NCI-H226 (cell line): ENCODE measurements at places on chromosomes 7 and 10.
A peak's percentile ranks its signal among the peaks of the same experiment; 100 is the strongest.

DNA sequence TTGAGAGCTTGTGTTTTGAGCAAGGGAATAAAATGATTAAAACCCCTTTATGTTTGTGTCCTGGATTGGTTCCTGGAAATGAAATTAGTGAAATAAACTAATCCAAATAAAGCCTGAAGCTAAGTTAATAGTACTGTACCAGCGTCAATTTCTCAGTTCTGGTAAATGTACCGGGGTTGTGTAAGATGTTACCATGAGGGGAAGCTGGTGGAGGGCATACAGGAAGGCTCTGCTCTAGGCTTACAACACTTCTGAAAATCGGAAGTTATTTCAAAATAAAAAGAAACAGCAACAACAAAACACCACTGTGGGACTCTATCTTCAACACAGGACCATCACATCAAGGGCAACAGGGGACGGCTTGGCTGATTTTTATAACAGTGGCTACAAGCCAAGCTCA, 257.0 kb downstream of the CREB5 start:
- DNase-seq = no peak

GRCh38 chr7:103851357-103851756, 138.1 kb downstream of the RELN start:
- no peak for DNase-seq

DNA sequence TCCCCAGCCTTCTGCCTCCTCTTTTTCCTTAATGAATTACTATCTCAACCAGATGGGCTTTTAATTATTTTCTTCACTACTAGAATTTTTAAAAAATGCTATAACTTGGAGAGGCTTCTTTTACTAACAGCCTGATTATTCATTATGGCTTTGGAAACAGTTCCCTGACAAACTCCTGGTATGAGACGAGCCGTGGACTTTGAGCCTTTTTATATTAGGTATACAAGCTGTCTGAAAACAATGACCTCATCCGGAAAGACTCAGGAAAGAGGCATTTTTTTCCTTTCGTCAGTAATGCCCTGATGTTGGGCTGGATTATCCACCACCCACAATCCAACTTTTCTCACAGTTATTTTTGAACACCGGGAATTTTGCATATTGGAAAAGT, 26.7 kb upstream of the ABLIM1 start:
- peak; percentile 67 for DNase-seq

DNA sequence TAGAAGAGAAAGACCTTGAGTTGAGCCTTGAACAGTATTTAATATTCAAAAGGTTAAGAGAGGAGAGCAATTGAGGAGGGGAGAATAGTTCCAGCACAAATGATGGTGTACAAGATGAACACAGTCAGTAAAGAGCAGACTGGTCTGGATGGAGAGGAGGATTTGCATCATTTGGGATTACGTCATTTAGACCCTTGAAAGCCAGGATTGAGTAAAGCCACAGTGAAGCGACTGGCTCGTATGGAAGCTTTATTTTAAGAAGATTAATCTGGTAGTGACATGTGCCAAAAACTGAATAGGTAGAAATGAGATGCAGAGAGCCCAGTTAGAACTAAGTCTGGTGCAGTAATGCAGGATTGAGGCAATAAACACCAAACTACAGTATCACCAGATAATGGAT, 52.6 kb downstream of the TRUB1 start:
- DNase-seq = no peak

DNA sequence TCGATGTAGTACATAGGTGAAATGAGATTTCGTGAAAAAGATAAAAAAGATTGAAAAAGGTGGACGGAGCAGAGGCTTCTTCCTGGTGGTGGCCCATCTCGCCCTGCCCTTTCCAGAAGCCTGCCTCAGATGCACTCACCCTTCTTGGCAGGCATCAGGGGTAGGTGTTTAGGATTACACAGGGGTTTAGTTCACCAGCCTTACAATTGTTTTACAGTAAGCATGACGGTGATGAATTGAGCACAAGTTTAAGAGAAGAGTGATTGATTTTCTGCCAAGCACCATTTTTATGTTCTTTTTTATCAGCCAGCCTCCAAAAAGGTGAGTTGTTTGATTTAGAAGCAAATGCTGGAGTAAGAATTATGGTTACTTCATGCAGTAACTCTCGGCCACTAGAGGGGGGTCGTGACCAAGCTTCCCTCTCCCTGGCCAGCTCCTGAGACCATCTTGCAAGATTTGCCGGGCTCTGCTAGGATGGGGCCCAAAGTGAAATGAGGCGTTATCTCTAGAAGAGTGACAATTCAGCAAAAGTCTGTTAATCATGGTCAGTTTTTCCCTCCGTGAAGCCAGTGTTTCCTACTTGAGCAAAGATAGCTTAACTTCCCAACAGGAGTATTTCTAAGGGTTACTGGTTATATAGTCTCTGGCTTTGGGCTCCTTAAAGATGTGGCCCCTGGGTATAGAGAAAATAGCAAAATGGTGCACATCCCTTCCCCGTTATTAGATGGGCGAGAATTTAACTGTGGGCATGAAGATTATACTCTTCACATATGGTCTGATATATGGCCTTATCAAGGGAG, 228.8 kb downstream of the BMPER start:
- DNase-seq = peak; percentile 70

- DNase-seq = peak; percentile 37
Measured at GRCh38 chr10:51288511-51288910, 214.2 kb downstream of the PRKG1 start.

DNA sequence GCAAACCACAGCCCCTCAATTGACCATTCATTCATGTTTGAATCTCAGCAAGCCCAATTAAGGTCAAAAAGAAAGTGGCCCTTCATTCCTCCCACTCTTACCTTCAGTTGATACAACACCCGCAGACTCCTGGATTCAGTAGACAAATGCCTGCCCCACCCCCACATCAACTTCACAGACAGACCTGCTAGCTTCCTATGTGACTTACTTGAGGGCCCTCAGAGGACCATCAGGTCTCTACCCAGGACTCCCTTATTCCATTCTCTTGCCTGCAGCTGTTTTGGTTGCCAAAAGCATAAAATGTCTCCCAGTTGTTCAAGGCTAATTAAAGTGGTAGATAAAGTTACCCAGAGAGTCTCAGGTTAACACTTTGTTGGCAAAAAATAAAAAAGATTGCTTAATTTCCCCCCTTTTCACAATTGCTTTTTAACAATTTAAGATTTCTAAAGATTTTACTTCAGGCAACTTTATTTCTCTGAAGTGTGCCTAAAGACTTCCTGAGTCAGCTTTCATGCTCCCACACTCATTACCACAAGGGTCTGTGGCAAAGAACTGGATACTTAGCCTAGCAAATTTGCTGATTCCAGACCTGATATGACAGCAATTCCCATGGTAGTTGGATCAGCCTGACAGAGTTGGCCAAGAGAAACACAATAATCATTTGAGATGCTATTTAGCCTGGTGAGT, 3.3 kb upstream of the MTERF1 start:
- peak; percentile 6 for DNase-seq

GRCh38 chr10:5546891-5547680, 22.3 kb downstream of the CALML3 start:
- peak; percentile 51 for DNase-seq

- DNase-seq = no peak
Measured at GRCh38 chr10:24149640-24150039, 59.3 kb upstream of the KIAA1217 start.

DNA sequence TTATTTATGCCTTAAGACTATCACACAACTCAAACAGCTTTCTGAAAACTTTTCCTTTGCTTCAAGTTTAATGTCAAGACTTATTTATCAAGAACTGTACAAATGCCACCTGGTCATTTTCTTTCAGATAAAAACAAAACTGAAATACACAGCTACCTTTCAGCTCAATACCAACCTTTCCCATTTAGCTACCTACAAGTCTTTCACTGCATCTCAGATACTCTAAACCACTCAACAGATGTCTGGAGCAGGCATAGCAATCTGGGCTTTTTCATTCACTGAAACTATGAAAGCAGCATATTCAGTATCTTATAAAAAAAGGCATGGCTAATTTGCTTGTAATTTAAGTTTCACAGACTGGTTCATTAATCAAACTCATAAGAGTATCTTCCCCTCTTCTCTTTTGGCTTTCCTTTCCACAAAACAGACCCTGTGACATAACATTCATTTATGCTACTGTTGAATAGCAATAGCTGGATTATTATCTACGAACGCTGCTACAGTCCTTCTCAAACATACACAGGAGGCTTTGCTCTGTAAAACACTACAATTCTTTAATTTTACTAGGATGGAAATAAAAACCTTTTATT, 8.2 kb downstream of the TRA2A start:
- no peak for DNase-seq

DNA sequence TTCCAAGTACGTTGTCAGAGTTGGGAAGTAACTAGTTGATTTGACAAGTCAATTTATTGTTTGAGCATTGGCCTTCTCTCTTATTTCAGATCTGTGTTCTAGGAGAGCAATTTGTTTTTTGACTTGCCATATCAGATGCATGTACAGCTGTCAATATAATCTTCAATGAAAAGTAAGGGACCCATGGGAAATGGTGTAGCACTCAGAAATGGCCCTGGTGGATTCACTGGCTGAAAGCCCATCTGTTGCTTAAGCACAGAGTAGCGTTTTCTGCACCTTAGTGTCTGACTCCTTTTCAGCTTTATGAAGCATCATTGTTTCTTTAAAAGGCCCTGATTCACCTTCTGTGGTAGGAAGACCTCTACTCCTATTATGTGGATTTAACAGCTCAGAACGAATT, 10.2 kb downstream of the GARS1 start:
- no peak for DNase-seq

- DNase-seq = no peak
Measured at GRCh38 chr10:92969151-92969550, 91.4 kb upstream of the CYP26C1 start.

DNA sequence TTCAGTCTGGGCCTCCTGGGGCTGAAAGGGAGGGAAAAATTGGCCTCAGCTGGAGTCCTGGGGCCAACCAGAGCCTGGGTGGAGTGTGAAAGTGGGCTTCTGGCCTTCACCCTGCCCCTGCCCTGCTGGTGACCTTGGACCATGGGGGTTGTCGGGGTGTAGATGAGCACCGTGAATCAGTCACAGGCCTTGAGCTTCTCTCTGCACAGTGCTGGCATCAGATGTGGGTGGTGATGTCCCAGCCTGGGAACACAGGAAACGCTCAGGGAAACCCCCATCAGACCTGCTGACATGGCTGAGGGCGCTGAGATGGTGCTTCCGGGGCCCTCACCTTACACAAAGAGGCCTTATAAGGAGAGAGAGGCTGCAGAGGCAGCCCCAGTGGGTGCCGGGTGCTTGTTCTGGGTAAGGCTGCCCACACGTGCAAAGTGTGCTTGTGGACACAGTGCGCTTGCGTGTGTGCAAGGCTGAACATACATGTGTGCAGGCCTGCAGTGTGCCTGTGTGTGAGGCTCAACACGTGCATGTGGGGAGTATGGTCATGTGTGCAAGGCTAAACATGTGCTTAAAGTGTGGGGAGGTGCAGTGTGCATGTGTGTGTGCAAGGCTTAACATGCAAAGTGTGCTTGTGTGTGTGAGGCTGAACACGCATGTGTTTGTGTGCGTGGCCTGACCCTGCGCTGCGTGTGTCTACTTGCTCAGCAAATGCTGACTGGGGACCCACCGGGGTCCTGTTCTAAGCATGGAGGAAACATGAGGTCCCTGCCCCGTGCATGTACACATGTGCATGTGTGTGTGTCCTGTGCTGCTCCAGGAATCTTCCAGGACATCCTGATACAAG, 6.5 kb downstream of the ARPC1B start:
- DNase-seq = no peak

GRCh38 chr10:132368881-132369635, 27.9 kb upstream of the PWWP2B start:
- DNase-seq = no peak

DNA sequence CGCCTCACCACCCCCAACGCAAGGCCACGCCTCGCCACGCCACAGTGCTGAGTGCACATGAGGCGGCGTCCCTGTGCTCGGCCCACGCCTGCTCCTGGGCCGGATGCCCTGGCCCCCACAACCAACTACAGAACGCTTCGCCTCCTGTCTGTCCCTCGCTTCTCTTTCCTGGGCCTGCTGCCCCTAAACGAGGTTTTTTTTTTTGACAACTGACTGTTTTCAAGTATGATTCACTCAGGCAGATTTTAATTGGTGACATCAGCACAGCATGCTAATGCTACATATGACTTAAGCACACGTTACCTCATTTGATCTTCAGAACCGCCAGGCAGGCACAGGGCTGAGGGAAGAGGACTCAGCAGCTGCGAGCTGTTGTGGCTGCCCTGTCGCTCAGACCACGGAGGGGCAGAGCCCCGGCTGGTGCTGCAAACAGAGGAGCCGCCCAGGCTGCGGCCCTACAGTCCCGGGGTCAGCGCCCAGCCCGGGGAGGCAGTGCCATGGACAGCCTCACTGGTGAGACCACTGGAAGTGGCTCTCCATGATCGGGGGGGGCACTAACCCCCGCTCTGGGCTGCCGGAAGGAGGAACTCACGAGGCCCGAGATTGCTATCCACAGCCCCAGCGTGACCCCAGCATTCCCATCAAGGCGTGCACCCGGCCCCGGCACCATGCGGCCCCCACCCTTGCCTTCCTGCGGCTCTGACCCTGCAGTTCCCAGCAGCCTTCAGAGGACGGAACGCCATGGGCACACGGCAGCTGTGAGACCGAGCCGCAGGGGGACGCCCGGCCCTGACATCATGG, 212.8 kb downstream of the MAD1L1 start:
- DNase-seq = no peak

- DNase-seq = no peak
Measured at GRCh38 chr10:71933651-71934050, 30.5 kb upstream of the CHST3 start.

- DNase-seq = peak; percentile 9
Measured at GRCh38 chr10:94066411-94066810, 72.7 kb downstream of the PLCE1 start.

DNA sequence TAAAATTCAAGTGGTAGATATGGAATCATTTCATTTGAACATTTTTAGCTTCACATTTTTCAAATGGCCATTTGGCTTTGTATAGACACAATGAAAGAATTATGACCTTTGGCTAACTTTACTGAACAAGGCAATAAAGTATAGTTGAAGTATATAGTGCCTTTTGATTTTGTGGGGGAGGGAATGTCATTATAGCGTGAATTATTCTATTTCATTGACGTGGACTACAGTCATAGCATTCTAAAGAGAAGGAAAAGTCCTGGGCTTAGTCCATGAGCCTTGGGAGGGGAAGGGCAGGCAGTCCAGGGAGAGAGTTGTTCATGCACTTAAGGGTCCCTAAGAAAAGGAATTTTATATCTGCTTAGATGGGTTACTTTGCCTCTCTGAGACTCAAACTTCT, 181.4 kb upstream of the GPR26 start:
- DNase-seq = no peak

DNA sequence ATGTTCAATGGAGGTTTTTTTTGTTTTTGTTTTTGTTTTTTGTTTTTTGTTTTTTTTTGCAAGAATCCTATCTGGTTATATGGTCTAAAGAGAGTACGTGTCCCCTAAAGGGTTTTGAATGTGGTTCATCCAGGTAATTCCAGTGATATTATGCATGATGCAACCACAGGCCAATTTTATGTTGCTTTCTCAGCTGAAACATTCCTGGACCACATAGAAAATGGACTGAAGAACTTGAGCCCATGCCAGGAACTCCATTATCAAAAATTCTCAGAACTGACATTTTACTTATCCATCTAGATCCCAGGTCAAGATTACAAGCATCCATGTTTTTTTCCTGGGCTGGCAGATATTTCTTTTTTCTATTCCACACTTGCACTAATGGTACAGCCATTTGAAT, 11.5 kb upstream of the MINDY3 start:
- DNase-seq = no peak

- no peak for DNase-seq
Measured at GRCh38 chr7:27164045-27164366, 1.3 kb downstream of the HOXA9 start.
